Stimulated activated naive CD4-positive, alpha-beta T cell treated with Interleukin-2 at 50 U/mL for 16 hours (primary cell): ENCODE measurements at places on chromosomes 13 and 19.

DNA sequence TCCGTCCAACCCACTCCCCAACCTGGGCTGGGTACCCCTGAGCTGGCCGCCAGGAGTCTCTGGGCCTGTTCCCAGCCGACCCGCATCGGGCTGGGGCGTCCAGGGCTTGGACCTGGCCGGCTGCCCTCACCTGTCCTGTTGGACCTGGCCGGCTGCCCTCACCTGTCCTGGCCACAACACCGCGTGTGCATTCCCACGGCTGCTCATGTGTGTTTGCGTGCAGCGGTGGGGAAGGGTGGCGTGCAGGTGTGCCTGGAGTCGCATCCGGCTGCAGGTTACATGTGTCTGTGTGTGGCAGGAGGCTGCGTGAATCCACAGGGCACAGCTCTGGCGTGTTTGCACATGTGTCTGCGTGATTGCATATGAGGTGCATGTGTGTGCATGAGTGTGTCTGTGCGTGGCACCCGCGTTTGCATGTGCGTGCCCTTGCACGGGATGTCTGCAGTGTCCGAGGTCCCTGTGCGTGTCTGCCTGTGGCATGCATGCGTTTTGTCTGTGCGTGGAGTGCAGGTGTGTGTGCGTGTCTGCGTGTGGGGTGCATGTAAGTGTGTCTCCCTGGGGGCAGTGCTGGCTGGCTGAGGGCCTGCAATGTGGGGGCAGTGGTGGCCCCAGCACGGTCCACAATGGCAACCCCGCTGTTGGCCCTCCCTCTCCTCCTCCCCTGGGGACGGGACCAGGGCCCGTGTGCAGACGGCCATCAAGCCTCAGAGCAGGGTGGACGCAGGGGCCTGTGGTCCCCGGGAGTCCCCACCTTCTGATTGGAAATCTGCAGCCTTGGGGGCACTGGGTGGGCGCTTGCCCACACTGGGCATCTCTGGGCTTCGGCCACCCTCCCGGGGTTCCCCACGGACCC is 3.4 kb downstream of the EFNA2 start:
- no peak for DNase-seq

DNA sequence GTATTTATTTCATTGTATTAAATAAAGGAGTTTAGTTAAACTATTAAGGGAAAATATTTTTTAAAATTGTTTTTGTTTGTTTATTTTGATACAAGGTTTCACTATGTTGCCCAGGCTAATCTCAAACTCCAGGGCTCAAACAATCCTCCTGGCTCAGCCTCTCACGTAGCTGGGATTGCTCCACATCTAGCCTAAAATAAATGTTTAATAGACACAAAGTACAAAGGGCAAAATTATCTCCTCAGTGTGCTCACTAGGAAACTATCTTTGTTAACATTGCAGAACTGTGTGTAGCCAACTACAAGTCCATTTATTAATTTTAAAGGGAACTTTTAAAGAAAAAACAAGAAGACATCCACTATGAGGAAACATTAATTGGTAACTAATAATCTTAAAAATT is 207.2 kb upstream of the PCDH17 start:
- no peak for DNase-seq

DNA sequence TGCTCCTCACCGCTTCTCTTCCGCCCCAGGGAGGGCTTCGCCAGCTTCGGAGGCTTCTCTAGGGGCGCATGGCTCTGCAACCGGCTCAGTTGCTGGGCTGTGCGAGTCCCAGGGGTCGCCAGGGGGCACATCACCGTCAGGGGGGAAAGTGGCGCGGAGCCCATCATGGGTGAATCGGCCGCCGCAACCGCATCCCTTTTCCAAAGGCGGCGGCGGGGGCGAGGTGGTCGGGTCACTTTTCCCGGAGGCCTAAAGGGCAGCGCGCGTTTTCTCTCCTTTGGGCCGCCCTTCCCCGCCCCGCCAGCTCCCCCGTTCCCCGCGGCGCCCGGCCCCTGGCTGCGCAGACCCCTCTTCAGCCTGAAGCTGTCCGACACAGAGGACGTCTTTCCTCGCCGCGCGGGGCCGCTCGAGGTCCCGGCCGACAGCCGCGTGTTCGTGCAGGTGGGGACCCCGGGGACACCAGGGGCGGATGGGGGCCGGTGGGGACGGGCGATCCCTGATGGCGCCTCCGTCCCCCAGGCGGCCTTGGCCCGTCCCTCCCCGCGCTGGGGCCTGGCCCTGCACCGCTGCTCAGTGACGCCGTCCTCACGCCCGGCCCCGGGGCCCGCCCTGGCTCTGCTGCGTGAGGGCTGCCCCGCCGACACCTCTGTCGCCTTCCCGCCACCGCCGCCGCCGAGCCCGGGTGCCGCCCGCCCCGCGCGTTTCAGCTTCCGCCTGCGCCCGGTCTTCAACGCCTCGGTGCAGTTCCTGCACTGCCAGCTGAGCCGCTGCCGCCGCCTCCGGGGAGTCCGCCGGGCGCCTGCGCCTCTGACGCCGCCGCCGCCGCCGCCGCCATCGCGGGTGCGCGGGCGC is 1.7 kb downstream of the TGFBR3L start:
- DNase-seq = peak; percentile 56

DNA sequence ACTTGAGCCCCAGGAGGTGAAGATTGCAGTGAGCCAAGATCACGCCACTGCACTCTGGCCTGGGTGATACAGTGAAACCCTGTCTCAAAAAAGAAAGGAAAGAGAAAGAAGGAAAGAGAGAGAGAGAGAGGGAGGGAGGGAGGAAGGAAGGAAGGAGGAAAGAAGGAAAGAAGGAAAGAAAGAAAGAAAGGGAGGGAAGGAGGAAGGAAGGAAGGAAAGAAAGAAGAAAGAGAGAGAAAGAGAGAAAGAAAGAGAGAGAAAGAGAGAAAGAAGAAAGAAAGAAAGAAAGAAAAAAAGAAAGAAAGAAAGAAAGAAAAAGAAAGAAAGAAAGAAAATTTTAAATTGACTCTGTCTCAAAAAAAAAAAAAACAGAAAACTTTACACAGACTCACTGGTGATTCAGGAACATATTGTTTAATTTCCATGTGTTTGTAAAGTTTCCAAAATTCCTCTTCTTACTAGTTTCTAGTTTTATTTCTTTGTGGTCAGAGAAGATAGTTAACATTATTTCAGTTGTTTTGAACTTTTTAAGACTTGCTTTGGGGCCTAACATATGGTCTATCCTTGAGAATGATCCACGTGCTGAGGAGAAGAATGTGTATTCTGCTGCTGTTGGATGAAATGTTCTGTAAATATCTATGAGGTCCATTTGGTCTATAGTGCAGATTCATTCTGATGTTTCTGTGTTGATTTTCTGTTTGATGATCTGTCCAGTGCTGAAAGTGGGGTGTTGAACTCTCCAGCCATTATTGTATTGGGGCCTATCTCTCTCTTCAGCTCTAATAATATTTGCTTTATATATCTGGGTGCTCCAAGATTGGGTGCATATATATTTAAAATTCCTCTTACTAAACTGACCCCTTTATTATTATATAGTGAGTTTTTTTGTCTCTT is 204.4 kb upstream of the SERP2 start:
- DNase-seq = no peak

DNA sequence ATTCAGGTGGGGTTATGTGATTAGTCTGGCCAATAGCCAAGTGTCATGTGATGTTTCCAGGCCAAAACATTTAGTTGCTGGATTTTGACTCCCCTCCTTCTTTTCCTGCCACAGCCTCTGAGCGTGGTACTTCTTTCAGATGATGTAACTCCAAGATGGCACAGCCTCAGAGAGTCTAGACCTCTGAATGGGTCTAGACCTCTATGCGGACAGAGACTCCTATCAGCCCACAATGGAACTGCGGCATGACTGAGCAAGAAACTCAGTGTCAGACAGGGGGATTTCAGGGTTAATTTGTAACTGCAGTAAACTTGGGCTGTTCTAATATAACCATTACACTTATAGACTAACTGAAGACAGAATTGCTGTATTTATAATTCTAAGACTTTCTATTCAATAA is 42.6 kb upstream of the ZDHHC20 start:
- no peak for DNase-seq

DNA sequence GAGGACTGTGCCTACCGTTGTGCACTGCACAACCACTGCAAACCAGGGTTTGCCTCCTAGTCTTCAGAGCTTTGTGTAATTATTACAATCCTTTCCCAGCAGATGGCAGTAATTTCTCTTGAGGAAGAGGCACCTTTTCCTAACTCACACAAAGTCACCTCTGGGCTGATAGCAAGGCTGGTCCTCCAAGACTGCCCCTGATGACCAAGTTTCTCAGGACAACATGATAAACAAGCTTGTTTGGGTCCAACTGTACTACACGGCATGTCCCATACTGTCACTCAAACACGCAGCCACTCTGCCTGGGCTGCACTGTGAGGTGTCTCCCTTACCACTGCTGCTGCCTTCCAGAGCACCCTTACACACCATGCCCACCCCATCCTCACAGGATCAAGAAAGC is 39.3 kb downstream of the RFXAP start:
- DNase-seq = no peak

GRCh38 chr13:97723655-97724054 is 229.8 kb upstream of the IPO5 start:
- DNase-seq = no peak
